NCI-H2029 treated with DMSO at 0.1 percent for 48 hours (cell line): ENCODE measurements at places on chromosomes 6 and 20.

- no peak for DNase-seq
Measured at GRCh38 chr20:35826397-35826998, 54.7 kb downstream of the PHF20 start.

DNA sequence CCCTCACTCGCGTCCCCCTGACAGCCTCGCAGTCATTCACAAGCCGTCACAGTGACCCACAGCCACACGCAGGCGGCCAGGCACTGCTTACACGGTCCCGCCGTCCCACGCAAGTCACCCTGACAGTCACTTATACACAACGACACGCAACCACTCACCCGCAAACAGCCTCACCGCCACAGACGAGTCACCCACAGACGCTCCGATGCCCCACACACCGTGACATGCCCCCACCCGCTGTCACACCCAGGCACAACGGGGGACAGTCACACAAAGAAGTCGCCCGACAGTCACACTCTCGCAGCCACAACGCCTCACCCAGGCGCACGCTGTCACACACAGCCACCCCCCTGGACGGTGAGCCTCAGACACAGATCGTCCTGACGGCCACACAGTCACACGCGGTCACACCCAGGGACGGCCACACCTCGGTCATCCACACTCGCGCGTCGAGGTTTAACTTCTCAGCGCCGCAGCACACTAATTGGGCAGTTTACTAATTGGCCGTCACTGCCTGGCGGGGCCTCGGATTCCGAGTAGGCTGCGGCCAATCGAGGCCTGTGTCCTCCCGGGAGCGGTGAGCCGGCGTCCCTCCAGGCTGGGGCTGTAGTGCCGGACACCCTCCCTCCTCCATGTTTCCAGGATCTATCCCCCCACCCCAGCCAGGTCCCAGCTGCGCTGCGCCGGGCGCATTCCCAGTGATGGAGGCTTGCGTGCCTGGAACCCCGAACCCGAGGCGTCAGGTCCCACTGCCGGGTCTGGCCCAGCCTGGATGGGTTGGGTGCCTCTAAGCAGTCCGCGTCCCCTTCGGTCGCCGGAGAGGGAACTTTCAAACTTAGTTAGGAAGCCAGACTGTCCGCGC is 790 bp downstream of the TOX2 start:
- DNase-seq: no peak

- no peak for DNase-seq
Measured at GRCh38 chr20:63442100-63442493, 30.4 kb downstream of the KCNQ2 start.

- no peak for DNase-seq
Measured at GRCh38 chr20:33740189-33740588, 8.4 kb downstream of the ZNF341 start.

DNA sequence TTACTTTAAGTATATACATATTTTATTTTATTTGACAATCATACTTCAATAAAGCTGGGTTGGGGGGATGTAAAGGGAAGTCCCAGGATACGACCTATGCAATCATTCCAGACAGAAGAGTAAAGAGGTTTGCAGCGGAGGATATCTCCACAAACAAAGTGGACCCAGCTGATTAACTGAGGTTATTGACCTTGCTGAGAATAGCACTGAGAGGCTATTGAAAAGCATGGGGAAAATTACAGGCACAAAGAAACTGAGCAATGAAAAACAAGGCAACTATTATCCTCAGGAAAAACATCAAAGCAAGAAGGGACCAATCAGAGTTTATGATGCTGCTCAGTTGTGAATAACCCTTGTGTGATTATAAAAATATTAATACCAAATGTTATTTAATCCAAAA is 32.6 kb downstream of the SERPINB1 start:
- DNase-seq: no peak

DNA sequence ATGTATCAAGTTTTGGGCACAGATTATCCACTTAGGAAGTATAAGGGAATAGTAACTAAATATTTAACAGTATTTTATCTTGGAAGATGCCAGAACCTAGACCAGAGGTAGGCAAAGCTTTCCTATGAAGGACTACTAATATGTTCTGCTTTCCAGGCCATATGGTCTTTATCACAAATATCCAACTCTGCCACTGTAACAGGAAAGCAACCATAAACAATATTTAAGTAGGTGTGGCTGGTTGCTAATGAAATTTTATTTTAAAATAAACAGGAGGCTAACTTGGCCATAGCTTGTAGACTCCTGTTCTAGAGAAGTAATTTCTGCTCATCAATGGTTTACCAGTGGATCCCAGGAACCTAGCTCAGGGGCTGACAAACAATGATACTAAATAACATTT is 39.4 kb downstream of the NOL7 start:
- DNase-seq: no peak

- DNase-seq: no peak
Measured at GRCh38 chr6:39053854-39054576, 5.4 kb downstream of the GLP1R start.

DNA sequence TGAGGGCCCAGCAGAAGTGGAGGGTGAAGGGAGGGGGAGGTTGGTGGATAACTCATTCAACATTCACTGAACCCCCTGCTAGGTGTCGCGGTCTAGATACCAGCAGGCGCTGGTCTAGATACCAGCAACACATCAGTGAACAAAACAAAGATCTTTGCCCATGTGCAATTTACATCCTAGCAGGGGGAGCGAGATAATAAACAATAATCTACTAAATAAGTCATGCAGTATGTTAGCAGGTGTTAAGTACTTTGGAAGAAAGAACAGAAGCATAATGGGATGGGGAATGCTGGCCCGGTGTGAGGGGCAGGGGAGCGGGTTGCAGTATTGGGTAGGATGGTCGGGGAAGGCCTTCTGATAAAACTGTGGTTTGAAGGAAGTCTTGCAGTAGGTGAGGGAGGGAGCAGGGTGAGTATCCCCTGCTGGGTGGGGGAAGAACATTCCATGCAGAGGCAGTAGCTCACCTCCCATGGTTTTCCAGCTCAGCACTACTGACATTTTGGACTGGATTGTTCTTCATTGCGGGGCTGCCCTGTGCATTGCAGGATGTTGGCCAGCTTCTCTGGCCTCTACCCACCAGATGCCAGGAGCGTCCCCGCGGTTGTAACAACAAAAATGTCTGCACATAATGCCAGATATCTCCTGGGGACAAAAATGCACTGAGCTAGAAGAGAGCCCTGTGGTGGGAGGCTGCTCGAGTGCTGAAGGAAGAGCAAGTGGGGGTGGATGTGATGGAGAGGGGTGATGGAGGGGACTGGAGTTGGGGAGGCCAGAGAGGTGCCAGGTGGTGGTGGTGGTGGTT is 117.3 kb downstream of the TOX2 start:
- no peak for DNase-seq

- no peak for DNase-seq
Measured at GRCh38 chr20:31516651-31517050, 2.4 kb downstream of the HM13 start.

DNA sequence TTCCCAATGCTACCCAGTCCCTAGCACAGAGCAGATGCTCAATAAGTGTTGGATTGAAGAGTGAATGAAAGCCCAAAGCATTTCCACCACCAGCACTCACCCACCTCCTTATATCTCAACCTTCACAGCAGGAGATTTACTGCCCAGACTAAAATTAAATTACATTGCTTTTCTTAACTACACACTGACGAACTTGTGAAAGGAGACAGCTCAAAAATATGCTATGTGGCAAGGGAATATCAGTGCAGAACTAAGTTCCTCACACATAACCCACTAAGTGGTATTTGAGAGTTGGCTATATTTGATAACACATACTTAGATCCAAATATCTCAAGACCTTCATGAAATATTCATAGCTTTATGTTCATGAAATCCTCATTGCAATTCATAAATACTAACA is 137.7 kb downstream of the FRK start:
- no peak for DNase-seq

- no peak for DNase-seq
Measured at GRCh38 chr20:18304618-18305017, 16.3 kb downstream of the ZNF133 start.

DNA sequence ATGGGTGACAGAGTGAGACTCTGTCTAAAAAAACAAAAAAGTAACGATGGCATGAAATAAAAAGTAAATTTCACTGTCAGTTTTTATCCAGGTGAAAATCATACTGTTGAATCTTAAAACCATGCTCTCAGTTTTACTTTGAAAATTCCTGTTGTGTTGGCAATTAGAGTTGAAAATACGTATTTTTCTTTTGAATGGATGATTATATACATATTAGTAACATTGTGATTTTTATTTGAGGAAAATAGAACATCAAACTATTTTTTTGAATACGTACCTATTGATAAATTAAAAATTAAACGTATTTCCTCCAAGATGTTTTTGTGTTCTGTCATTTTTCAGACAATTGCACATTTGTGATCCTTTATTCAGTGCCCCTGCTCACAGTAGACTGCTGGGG is 14.7 kb downstream of the CEP43 start:
- no peak for DNase-seq

DNA sequence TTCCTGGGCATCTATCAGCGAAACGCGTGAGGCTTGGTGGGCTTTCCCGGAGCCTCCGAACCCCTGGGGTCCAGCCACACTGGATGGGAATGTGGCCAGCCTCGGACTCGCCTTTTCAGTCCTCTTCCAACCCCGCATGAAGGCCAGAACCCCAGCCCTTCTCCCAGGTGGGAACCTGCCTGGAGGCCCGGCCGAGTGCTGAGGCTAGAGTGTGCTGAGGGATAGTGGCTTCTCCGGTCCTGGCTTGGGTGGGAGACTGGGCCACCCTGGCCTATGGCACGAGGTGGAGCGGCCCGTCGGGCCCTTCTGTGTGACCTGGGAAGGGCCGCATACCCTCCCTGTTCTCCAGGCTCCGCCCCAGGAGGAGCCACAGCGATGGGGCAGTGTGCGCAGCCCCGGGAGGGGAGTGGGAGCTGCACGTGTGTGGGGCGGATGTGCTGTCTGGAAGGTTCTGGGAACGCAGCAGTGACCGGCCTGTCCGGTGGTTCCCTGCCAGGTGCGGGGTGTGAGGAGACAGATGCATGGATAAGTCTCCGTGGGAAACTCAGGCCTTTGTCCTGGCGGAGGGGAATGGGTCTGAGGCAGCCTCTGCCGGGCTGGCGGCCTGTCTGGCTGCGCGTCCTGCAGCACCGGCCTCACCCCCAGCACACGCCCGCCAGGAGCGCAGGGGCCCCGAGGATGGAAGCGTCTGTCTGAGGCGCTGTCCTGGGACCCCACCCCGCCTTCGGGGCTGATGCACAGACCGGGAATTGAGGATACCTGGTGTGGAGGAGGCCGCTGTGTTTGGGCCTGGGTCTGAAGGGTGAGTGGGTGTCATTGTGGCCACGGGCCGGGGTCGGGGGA is 1.1 kb upstream of the BHLHE23 start:
- no peak for DNase-seq

DNA sequence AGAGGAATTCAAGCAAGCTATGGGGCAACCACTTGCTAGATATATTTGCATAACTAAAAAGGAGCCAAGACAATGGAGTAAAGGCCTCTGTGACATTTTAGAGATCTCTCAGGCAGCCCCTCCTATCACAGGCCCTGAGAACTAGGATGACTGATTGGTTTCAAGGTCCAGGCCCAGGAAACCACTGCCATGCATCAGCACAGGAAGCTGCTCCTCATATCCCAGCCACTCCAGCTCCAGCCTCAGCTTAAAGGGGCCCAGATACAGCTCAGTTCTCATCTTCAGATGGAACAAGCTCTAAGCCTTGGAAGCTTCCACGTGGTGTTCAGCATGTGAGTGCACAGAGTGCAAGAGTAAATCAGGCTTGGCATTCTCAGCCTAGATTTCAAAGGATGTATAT is 21.1 kb upstream of the THBS2 start:
- no peak for DNase-seq

DNA sequence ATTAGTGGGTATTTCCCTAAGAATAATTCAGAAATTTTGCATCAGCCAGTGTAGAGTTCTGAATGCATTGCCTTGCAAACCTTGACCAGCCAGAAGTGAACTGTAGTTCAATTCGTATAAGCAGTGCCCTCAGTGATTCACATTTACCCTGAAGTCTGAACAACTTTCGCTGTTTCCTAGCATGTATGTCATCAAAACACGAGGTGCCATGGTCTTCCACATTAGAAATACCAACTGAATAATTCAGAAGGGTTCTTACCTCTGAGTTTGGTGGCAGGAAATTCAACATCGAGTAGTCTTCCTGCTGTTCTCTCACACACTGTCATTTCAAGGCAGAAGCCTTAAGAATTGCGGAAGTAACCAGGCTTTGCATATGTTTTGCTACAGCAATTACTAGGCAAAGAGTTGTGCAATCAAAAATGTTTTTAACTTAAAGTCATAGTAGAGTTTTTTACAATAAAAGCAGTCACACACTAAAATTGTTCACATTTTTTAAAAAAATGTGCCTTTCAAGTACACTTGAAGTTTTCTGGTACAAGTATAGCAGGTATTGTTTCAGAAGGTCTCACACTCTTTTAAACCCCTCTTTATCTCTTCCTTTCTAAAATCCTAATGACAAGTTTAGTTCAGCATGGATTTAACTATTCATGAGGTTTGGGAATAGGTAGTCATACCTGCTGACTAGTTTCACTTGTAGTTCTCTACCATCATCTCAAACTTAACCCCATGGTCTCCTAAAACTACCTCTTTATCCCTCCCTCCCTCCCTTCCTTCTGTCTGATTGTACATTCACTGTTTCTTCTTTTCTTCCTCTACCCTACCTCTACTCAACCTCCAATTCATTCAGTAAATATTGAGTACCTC is 118.3 kb downstream of the STXBP5 start:
- DNase-seq: no peak

GRCh38 chr6:146281651-146282362 is 252.9 kb downstream of the GRM1 start:
- DNase-seq: no peak
